ENCODE measurements at places on chromosomes 5 and 9.

- DNase-seq = no peak
Observed at GRCh38 chr5:126686451-126687126, 85.8 kb downstream of the PHAX start.

DNA sequence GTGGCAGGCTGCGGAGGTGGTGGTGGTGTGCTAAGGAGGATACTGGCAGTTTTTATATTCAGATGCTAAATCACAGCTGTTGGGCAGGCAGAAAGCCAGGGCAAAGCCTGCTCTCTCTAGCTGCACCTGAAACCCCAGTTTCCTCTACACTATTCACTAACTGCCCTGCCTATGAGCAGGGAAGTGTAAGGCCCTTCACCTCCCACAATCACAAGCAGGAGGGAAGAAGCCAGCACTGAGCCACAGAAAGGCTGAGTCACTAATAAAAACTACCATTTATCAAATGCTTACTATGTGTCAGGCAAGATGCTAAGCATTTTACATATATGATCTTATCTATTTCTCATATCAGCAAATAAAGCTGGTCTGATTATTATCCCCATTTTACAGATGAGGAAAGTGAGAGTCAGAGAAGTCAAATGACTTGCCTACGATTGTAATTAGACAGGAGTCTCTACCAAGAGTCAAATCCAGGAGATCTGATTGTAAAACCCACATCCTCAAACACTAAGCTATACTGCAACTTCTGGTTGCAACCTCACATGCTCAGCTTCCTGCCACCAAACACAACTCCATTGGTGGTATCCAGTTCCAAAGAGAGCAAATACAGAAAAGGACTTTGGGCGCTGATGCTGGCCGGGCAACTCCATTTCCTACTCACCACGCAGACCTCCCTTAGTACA is 17.7 kb upstream of the IL6ST start:
- DNase-seq = no peak

DNA sequence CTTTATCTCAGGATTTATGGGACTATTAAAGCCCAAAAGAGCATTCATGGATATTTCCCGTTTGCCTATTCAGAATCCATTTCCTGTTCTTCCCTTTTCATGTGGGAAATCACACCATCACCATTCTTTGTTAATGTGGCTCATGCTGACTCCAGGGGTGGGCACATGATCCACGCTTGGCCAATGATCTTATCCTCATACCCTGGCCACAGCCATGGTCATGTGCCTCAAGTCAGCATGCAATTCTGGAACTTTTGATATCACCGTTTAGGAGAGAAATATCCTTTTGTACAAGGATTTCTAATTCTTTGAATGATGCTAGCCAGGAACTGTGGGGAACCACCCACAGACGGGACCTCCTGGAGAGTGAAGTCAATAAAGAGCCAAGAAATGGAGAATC is 272.2 kb downstream of the PRELID2 start:
- no peak for DNase-seq

DNA sequence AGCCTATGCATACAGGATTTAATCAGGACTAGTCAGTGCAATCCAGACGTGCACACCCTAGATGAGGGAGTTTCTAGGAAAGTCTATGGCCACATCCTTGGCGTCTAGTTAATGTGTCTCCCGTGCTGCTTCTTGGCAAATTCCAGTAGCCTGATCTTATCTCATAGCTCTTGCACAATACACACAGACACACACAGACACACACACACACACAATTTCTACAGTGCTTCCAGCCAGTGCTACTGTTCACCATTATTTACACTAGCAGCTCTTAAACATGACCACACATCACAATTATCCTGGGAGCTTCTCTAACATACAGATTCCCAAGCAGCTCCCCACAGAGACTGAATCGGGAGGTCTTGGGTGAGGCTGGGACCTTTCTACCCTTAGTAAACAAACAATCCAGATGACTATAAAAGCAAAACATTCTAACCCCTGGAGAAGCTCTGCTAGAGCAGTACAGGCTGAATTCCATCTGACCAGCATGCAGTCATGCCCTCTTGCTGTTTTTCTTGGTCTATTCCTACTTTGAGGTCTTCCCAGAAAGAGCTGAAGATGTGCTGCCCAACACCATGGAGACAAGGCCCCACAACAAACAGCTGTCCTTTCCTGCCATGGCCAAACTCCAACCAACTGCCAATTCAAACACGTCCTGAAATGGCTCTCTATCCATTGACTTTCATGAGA is 236.6 kb downstream of the DEPDC1B start:
- no peak for DNase-seq

GRCh38 chr5:26622947-26623346 is 415.4 kb downstream of the CDH9 start:
- no peak for DNase-seq

DNA sequence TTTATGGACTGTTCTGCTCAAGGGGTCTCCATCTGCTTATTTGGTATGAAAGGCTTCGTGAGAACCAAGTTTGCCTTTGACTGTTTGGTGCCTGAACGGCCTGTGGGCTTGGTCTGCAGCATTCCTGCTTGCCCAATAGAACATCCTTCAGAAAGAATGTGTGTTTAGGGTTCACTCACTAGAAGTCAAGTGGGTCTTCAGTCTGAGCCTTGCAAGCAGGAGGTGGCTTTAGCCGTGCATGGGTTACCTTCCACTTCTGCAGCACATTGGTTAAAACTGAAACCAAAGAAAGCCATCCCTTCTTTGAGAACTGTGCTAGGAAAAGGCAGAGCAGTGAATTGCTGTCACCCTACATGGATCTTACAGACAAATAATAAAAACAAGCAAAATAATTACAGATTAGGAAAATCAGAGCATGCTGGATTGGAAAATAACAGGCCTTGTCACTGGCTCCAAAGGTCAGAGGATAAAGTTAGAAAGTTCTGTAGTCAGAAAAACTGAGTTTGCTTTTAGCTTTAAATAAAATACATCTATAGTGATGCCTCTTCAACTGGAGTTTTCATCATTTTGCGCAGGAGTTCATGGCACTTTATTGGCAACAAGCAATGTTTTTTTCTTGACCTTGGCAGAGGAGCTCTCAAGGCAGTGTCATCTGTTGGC is 16.6 kb downstream of the WWC1 start:
- DNase-seq = no peak

GRCh38 chr5:111234125-111234524 is 9.9 kb downstream of the CAMK4 start:
- no peak for DNase-seq
